ENCODE measurements at places on chromosomes 16 and 17.

DNA sequence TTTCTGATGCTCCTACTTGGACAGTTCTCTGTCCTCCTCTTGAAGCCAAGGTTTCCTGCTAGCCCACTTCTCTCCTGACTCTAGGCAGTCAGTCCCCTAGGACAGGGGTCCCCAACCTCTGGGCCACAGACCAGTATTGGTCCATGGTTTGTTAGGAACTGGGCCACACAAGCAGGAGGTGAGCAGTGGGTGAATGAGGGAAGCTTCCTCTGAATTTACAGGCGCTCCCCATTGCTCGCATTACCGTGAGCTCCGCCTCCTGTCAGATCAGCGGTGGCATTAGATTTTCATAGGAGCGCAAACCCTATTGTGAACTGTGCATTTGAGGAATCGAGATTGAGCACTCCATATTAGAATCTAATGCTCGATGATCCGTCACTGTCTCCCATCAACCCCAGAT is 55.7 kb downstream of the GNA13 start:
- no peaks in the 10 kb centered on the region for H3K27me3 ChIP-seq
- H3K36me3 ChIP-seq, result no peaks in the 10 kb centered on the region

- DNase-seq, result no peak
- no peak overlapping the region for H3K27ac ChIP-seq
- H3K4me3 ChIP-seq, result no peak overlapping the region
- no peaks in the 10 kb centered on the region for H3K4me1 ChIP-seq
These were observed 43.5 kb upstream of the VPS4A start for GRCh38 chr16:69267633-69268032.

GRCh38 chr17:49583889-49584288 is 8.2 kb downstream of the NXPH3 start:
- H3K27me3 ChIP-seq, result no peaks in the 10 kb centered on the region
- no peak overlapping the region for H3K27ac ChIP-seq
- no peaks in the 10 kb centered on the region for H3K4me1 ChIP-seq
- H3K36me3 ChIP-seq, result no peaks in the 10 kb centered on the region
- no peak overlapping the region for H3K4me3 ChIP-seq

DNA sequence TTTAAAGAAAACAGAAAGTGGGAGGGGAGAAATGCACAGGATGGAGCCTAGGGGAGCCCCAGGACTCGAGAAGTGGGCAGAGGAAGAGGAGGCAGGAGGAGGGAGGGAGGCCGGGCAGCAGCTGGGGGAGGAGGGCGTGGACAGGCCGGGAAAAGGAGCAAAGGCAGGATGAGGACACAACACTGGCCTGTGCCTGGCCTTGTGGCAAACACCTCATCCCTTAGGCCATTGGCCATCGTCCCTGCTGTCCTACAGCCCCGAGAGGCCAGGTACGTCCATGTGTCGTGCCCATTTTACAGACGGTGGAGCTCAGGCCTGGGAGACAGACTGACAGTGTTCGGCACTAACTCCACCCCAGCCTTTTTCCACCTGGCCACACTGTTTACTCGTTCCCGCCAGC is 15.9 kb downstream of the JPH3 start:
- no peak for DNase-seq
- no peaks in the 10 kb centered on the region for H3K4me1 ChIP-seq
- no peaks in the 10 kb centered on the region for H3K36me3 ChIP-seq
- no peak overlapping the region for H3K27ac ChIP-seq
- no peak overlapping the region for H3K4me3 ChIP-seq

- no peaks in the 10 kb centered on the region for H3K27me3 ChIP-seq
- no peaks in the 10 kb centered on the region for H3K36me3 ChIP-seq
- H3K4me1 ChIP-seq, result no peaks in the 10 kb centered on the region
- no peak overlapping the region for H3K4me3 ChIP-seq
- DNase-seq, result no peak
These were observed 137.0 kb upstream of the RCVRN start for GRCh38 chr17:10041916-10042588.

- no peaks in the 10 kb centered on the region for H3K36me3 ChIP-seq
- peaks cover 69% of the 10 kb centered on the region for H3K27me3 ChIP-seq
- DNase-seq, result no peak
- no peak overlapping the region for H3K27ac ChIP-seq
- H3K4me1 ChIP-seq, result no peaks in the 10 kb centered on the region
These were observed 8.4 kb downstream of the DPEP1 start for GRCh38 chr16:89621698-89622409.

DNA sequence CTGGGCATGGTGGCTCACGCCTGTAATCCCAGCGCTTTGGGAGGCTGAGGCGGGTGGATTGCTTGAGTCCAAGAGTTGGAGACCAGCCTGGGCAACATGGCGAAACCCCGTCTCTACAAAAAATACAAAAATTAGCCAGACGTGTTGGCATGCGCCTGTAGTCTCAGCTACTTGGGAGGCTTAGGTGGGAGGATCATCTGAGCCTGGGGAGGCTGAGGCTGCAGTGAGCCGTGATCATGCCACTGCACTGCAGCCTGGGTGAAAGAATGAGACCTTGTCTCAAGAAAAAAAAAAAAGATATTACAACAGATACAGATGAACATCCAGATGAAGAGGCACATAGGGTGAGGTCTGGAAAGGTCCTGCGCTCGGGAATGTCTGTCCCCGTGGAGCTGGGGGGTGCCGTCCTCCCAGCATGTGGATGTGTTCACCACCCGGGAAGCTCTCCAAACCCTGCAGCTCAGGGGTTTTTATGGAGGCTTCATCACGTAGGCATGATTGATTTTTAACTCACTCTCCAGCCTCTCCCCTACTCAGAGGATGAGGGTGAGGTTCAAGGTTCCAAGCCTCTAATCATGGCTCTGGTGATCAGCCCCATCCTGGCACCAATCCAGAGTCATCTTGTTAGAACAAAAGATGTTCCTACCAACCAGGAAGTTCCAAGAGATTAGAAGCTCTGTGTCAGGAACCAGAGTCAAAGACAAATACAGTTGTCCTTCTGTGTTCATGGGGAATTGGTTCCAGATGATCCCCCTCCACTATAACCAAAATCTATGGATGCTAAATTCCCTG is 85.0 kb upstream of the DNAJA2 start:
- no peak overlapping the region for H3K4me3 ChIP-seq
- H3K36me3 ChIP-seq, result no peaks in the 10 kb centered on the region
- peak; percentile 81 for DNase-seq
- no peaks in the 10 kb centered on the region for H3K27me3 ChIP-seq
- peaks cover 17% of the 10 kb centered on the region for H3K4me1 ChIP-seq

DNA sequence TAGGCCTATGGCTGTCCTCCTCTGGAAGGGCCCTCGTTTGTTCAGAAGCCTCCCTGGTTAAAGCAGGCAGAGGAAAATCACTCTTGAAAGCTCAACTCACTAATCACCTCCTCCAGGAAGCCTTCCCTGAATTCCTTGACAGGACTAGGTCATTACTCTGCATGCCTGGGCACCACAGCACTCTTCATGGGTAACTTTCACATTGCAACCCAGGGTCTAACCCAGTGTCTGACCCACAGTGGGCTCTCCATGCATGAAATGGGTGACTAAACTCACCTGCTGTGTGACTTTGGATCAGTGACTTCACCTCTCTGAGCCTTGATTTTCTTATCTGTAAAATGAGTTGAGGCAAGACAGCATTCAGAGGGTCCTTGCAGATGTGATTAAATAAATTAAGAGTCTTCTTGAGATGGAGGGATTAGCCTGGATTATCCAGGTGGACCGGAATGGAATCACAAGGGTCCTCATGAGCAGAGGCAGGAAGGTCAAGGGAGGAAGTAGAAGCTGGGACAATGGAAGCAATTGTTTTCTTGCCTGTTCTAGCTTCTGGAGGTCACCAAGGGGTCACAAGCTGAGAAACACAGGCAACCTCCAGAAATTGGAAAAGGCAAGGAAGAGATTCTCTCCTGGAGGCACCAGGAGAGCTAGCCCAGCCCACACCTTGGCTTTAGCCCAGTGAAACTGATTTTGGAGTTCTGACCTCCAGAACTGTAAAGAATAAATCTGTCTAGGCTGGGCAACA is 3.8 kb upstream of the RAI1 start:
- no peak for DNase-seq
- no peak overlapping the region for H3K4me3 ChIP-seq
- H3K4me1 ChIP-seq, result peaks cover 3% of the 10 kb centered on the region
- no peak overlapping the region for H3K27ac ChIP-seq
- no peaks in the 10 kb centered on the region for H3K36me3 ChIP-seq

DNA sequence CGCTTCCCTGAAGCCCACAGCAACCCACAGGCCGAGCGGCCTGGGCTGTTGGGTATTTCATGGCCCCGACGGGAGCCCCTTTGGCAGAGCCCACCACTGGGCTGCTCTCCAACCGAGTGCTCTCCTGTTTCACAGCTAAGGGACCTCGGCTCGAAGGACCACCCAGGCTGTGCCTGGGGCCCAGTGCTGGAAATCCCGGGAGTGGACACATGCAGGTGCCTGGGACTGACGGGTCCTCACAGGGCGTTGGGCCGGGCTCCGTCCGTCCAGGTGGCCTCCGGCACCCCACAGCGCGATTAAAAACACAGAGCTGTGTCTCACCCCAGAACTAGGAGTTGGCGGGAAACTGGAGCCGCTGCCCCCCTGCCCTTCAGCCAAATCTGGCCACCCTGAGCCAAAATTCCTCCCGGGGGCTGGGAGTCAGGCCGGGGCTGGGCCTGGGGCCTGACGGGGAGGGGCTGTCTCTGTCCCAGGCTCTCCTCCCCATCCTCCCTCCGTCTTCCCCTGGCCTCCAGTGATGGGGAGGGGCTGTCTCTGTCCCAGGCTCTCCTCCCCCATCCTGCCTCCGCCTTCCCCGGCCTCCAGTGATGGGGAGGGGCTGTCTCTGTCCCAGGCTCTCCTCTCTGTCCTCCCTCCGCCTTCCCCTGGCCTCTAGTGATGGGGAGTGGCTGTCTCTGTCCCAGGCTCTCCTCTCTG is 14.1 kb downstream of the UTS2R start:
- H3K4me3 ChIP-seq, result no peak overlapping the region
- H3K36me3 ChIP-seq, result no peaks in the 10 kb centered on the region
- H3K4me1 ChIP-seq, result no peaks in the 10 kb centered on the region
- H3K27ac ChIP-seq, result no peak overlapping the region
- H3K27me3 ChIP-seq, result peaks cover 56% of the 10 kb centered on the region
- DNase-seq, result no peak

DNA sequence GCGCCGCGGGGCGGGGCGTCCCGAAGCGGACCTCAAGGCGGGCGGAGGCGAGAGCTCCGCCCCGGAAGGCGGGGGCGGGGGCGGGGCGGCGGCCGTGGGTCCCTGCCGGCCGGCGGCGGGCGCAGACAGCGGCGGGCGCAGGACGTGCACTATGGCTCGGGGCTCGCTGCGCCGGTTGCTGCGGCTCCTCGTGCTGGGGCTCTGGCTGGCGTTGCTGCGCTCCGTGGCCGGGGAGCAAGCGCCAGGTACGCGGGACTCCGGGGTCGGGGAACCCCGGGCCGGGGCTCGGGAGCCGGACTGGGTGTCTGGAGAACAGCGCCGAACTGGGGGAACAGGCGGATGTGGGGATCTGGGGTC is at the start of gene TNFRSF12A:
Gene TNFRSF12A (plus strand): TSS at position 122 of the 357 bp plus-strand sequence. CDS start 30 bp downstream, at position 152.
- H3K27ac ChIP-seq, result peak within 1 kb of the TSS; percentile 92
- peaks cover 21% of the 10 kb centered on the region for H3K27me3 ChIP-seq
- H3K4me3 ChIP-seq, result peak within 1 kb of the TSS; percentile 48
- H3K36me3 ChIP-seq, result no peaks in the 10 kb centered on the region
- peak; percentile 83 for DNase-seq

GRCh38 chr16:81616321-81617020 is 162.6 kb upstream of the PLCG2 start:
- H3K27me3 ChIP-seq, result no peaks in the 10 kb centered on the region
- H3K27ac ChIP-seq, result peak overlapping the region; percentile 54
- no peak overlapping the region for H3K4me3 ChIP-seq
- H3K36me3 ChIP-seq, result no peaks in the 10 kb centered on the region
- DNase-seq, result peak; percentile 77
- H3K4me1 ChIP-seq, result peaks cover 14% of the 10 kb centered on the region

- peaks cover 31% of the 10 kb centered on the region for H3K4me1 ChIP-seq
- H3K4me3 ChIP-seq, result no peak overlapping the region
- no peaks in the 10 kb centered on the region for H3K27me3 ChIP-seq
These were observed 29.9 kb downstream of the PIEZO1 start for GRCh38 chr16:88754912-88755744.

DNA sequence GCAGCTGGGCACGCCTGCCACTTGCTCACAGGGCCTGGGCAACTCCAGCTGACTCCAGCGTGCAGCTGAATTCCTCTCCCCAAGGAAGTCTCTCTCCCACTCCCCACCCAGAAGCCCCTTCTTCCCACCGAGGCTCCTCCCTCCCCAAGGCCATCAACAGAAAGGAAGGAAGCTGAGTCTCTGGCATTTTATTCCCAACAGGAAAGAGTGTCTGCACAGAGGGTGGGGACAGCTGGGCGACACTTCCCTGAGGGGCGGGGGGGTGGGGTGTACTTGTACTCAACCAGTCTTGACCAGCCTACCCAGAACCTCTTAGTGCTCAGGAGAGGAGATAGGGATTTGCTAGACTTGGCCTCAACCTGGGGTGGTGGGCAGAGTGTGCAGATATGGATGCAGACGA is at the start of gene EXOC3L1:
Gene EXOC3L1 (minus strand): TSS at position 96 of the 400 bp plus-strand sequence. CDS start 460 bp downstream, outside the sequence.
- no peak within 1 kb of the TSS for H3K4me3 ChIP-seq
- no peak within 1 kb of the TSS for H3K27ac ChIP-seq
- no peak for DNase-seq
- no peaks in the 10 kb centered on the region for H3K36me3 ChIP-seq

GRCh38 chr16:66798161-66798560 is 3.2 kb downstream of the TERB1 start:
- peaks cover 11% of the 10 kb centered on the region for H3K36me3 ChIP-seq
- no peaks in the 10 kb centered on the region for H3K27me3 ChIP-seq
- H3K4me1 ChIP-seq, result no peaks in the 10 kb centered on the region
- no peak overlapping the region for H3K27ac ChIP-seq

DNA sequence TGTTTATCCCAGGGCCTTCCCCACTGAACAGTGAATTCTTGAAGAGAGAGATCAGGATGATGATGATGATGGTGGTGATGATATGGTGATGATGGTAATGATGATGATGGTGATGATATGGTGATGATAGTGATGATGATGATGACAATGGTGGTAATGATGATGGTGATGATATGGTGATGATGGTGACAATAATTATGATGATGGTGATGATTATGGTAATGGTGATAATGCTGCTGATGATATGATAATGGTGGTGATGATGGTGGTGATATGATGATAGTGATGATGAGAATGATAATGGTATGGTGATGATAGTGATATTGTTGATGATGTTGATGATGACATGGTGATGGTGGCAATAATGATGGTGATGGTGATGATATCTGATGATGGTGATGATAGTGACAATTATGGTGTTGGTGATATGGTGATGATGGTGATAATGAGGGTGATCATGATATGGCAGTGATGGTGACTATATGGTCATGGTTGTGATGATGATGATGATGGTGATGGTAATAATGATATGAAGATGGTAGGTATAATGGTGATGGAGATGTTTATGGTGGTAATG is 99.9 kb downstream of the HAPSTR1 start:
- H3K36me3 ChIP-seq, result no peaks in the 10 kb centered on the region
- H3K4me3 ChIP-seq, result no peak overlapping the region
- H3K4me1 ChIP-seq, result no peaks in the 10 kb centered on the region

- no peak overlapping the region for H3K4me3 ChIP-seq
- H3K36me3 ChIP-seq, result no peaks in the 10 kb centered on the region
- no peaks in the 10 kb centered on the region for H3K4me1 ChIP-seq
- no peaks in the 10 kb centered on the region for H3K27me3 ChIP-seq
- no peak overlapping the region for H3K27ac ChIP-seq
These were observed 20.5 kb downstream of the EIF4A3 start for GRCh38 chr17:80126449-80126715.

GRCh38 chr17:37391146-37391545 is 15.4 kb downstream of the C17orf78 start:
- H3K4me1 ChIP-seq, result peaks cover 3% of the 10 kb centered on the region
- no peaks in the 10 kb centered on the region for H3K27me3 ChIP-seq
- DNase-seq, result no peak
- no peak overlapping the region for H3K4me3 ChIP-seq

Measured in transverse colon (tissue), 4 donors.